Stimulated activated CD8-positive, alpha-beta memory T cell treated with anti-CD3 and anti-CD28 coated beads, Interleukin-2, amount 100 ng/mL, for 1 hour (primary cell): ENCODE measurements at places on chromosomes 2 and 18.

DNA sequence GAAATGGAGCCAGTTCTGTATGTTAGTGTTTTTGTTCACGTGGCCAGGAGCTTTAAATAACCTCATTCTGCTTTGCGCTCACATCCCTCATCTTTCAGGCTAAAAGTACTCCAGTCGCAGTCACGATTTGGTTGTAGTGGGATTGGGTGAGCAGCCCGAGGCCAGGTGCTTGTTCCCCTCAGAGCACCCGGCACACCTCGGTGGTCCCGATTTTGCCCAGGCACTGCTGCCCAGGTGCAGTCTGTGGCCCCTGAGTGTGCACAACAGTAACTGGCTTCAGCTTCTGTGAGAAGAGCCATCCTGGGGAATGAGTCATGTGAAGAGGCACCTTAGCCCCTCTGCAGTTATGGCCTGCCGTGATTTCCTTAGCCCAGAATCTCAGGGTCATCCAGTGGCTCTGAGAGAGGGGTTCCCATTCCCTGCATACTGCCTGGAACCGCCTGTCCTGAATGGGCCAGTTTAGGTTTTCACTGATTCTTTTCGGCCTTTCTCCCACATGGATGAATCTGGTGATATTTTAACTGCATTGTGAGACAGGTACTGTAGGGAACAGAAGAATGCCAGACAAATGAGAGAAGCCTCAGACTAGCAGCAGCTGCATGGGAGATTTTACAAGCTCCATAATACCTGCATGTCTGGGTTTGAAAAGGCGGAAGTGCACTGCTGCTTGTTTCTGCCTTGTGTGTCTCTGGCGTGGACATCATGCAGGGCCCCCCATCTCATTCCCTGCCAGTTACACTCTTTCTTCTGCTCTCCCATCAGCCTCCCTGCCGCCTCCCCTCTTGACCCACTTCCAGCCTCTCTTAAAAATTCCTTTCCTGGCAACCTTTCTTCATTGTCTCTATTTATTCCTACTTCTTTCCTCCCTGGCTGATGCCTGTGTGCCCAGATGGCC is 33.5 kb downstream of the IMPA2 start:
- DNase-seq, result no peak

DNA sequence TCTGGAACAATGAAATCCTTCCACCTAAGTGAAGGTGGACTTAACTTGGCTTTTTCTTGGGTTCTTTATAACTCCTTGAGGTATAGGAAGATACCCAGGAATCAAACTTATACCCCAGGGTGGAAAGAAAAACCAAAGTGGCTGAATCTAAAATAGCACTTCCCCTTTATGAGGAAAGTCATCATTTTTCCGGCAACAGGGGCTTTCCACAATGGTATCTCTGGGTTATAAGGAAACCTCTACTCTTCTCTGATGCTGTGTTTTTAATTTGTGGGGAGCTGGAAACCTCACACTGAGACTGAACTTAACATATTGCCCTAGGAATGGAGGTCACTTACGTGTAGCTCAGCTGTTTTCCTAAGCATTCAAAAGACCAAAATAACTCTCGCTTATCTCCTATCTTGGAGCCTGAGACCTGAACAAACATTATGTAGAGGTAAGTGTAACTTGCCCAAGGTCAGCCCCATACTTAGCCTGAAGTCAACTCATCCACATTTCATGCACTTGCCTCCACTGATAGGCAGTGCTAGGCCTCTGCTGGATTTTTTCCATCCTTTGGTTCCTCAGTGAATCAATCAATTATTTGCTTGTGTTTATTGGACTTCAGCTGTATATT is 117.9 kb downstream of the SETBP1 start:
- no peak for DNase-seq

DNA sequence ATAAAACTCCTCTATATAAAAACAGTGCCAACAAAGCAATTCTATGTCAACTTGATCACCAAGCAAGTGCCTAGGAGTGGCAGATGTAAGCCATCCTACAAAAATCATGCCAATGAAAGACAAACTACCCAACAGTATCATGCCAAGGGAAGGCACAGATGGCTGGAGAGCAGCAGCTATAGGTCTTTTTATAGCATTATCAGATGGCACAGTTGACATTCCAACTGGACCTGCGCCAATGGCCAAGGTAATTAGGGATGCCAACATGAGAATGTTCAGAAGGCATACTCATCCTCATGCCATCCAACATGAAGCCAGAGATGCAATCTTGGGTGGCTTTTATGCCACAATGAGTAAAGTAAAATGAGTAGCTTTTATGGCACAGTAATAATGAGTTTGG is 237.3 kb downstream of the OTX1 start:
- DNase-seq, result no peak

DNA sequence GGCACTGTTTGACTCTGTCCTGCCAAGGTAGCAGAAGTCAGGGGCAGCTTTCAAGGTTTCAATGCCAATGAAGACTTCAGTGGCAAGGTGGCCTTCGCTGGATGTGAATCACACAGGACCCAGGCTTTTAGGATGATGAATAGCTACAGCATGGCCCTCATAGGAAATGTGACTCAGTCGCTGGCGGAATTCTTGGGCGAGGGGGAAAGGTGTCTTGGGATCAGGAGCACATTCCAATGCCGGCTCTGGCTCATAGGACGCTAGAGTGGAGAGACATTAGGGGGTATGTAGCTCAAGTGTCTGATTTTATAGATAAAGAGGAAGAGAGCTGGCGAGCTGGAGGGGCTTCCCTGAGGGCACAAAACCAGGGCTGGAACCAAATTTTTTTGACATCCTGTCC is 68.6 kb downstream of the SMIM21 start:
- no peak for DNase-seq

- DNase-seq, result no peak
Observed at GRCh38 chr2:219175928-219176817, 552 bp downstream of the CNPPD1 start.

DNA sequence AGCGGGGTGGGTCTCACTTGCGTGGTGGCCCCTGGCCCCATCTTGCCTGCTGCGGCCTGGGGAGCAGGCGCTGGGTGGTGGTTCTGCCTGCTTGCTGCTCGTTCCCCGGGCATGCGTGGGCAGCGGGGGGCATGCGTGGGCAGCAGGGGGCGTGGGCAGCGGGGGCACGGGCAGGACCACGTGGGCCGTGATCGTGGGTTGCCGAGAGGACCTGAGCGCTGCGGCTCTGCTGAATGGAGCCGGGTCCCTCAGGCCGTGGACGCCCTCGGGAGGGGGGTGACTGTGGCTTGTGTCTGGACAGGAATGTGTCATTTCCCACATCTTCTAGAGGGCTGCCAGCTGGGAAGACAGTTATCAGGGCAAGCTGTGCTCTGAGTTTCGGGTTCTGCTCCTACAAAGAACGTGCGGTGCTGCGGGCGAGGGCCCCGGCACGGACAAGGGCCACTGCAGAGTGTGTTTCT is 8.3 kb upstream of the GAL3ST2 start:
- no peak for DNase-seq

- DNase-seq, result no peak
Observed at GRCh38 chr2:219492575-219492974, 6.1 kb upstream of the GMPPA start.
